ENCODE measurements at places on chromosomes 11 and 22.

DNA sequence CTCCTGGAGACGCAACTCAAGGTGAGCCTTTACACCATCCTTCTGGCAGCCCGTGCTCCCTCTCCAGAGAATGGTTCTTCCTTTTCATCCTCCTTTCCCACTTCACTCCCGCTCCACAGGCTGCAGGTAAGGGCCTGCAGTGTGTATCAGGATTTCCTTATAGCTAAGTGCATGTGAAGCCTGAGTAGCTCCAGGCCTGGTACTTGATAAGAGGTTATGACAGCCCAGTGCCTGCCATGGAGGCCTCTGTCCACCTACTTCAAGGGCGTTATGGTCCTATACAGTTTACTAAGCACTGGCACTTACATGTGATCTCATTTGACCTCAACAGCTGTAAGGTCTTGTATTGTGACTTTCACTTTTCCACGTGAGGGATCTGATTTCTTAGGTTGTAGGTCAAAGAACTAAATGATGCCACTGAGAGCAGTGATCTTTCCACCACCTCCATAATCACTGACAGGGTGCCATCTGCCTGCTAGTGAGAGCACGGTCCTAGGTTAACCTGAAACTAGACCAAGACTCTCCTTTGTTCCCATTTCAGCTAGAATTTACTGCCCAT, 18.1 kb downstream of the SSH3 start:
- DNase-seq: no peak

DNA sequence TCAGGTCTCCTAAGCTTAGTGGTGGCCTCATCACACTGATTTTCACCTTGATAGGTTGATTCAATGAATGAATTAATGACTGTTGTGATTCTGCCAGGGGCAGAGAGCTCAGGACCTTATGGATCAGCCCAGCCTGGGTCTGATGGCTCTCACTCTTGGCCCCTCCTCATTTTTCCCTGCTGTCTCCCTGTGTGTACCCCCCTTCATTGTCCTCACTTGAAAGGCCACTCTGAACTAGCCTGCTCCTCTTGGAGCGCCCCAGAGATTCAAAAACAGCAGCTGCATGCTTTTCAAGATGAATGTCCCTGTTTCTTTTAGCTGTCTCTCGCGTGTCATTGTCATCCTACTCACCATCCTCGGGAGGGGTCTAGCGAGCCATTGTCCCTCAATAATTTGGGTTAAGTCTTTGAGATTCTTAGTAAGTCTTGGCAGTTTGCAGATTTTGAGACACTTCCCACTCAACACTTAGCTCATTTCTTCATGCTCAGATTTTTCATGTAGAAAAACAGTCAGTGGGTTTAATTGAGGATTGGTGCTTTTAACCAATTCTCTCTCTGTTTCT, 42.5 kb upstream of the MICAL2 start:
- no peak for DNase-seq

DNA sequence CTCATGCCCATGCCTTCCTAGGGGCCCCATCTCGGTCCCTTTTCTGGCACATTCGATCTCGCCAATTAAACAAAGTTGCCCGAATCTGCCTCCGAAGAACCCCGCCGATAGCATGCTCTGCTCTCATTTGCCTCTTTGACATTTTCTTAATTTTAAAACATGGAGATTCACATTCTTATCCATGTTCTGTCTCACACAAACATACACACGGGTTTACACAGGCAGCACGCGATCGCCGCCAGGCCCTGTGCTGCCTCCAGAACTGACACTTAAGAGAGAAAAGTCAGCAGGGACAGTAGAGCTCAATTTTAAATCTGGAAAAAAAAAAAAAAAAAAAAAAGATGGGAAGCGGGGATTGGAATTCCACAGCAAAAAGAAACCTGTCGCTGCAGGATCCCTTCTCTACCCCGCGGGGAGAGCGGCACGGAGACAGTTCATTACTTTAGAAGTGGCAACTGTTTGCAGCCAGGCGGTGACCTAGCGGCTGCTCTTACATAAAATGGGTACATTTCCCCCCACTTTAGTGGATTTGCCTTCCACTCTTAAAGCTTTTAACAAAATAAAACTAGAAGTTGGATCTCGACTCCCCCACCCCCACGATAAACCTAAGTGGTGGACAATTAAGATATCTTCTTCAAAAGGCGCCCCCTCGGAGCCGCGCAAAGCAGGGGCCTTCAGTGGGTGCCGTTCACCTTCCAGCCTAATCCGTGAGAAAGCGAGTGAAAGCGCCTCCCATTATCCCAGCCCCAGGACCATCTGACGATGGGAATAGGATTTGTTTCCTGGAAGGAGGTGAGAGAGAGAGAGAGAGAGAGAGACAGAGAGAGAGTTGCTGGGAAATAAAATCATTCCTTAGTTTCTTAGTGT, 13.7 kb downstream of the PAX6 start:
- no peak for DNase-seq

- DNase-seq: no peak
These were observed 47.2 kb downstream of the GALNT18 start for GRCh38 chr11:11574373-11575287.

- DNase-seq: no peak
These were observed 866 bp upstream of the RRM1 start for GRCh38 chr11:4093519-4094347.
